CD4-positive, alpha-beta T cell treated with Interleukin-15 for 1 hour (primary cell): ENCODE measurements at places on chromosomes 3 and 15.

- DNase-seq = no peak
These were observed at the start of gene STX19 for GRCh38 chr3:94028093-94028837. TSS of gene STX19 (minus strand) at chr3:94028597. CDS start at chr3:94015269, 13,328 bp downstream.

DNA sequence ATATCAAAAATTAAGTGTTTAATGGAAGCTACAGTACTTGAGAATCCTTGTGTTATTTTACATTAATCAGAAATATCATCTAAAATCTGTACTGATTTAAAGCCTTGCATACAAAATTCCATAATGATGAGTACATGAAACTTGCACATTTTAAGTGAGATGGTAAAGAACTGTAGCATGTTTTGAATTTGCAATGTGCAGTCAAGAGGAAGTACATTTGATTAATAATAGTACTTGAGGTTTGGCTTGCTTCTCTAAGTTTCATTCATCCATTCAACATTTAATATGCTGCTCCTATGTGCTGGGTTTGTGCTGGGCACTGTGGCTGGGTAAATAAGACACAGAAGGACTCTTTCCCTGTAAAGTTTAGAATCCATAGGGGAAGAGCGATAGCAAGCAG is 332.3 kb downstream of the CNTN3 start:
- DNase-seq = no peak

DNA sequence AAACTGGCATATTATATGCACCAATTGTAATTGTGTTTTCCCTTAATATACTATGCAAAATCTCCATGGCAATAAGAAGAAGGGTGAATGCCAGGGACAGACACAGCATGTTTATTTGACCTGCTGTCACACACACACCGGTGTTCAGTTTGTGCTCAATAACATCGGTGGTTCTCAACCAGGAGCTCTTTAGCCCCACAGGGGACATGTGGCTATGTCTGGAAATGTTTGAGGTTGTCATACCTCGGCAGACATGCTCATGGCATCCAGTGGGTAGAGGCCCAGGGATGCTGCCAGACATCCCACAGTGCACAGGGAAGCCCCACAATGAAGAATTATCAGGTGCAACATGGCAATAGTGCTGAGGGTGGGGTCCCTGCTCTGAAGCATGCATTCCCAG is 38.2 kb downstream of the GLB1 start:
- no peak for DNase-seq

GRCh38 chr3:12268049-12268735 is 20.7 kb upstream of the PPARG start:
- no peak for DNase-seq

DNA sequence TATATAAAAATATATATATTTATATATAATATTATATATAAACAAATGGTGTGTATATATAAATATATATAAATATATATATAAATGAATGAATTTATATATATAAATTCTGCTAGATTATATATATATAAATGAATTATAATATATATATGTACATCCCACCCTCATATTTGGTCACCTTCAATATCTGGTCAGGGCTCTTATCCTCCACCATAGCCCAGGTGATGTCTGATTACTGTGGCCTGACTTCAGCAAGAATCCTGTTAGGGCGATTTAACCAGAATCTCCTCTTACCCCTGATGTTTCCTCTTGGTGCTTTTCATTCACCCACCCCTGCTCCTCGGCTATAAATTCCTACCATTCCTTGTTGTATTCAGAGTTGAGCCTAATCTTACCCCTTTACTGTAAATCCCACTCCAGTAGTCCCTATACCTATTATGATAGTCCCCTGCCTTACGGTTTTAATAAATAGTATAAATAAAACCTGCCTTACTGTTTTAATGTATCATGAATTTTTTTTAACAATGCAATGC is 439.6 kb downstream of the PLOD2 start:
- DNase-seq = no peak

GRCh38 chr3:119376758-119377157 is 82.6 kb downstream of the ARHGAP31 start:
- no peak for DNase-seq

DNA sequence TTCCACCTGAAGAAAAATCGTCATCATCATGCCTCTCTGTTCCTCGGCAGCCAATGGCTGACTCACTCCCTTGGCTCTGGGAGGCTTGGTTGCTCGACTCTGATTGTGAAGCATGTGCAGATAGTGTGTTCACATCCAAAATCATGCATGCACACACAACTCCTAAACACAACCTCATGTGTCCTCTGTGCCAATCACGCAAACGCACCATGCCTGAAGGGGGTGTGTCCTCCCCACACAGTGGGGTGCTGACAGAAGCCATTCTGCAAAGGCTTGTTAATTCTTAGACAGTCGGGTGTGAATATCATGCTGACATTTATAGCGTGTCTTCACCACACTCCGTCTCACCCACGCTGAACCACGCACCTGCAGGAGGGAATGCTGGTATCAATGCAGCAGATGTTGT is 11.4 kb upstream of the CCDC174 start:
- DNase-seq = no peak

DNA sequence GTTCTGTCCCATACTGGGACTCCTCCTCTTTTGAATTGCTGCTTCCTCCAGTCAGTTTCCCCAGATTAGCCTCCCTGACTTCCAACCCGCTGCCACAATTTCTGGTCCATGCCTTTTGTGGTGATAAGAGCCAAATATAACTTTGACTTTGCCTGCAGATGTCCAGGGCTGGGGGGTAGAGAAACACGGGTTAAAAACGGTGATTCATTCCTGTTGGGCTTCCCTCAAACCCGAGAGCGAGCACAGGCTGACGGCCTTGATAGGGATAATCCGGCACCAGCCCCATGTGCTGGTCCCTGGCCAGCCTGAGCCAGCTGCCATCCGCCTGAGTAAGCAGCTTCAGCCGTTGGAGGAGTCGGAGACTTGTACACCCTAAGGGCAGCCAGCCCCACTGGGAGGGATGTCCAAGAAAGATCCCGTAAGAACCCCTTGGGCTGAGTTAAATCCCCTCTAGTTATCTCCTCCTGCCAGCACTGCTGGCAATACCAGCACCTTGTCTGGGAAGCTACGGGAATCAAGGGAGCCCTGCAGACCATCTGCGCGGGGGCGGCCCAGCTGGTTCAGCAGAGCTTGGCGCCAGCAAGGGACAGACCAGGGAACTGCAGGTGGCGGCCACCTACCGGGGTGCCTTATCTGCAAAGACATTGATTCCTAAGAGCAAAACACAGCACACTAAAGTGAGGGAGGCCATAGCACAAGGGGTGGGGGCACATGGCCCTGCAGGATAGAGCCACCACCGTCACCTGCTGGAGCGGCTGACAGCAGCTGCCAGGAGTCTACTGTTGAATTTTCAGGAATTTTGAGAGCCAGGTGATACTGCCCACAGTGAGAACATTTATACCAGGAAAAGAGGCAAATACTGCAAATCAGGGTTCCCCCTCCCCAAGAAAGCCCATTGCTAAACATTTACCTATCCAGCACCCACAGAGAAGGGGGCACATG is 18.1 kb downstream of the CSPG4 start:
- DNase-seq = no peak

GRCh38 chr15:65857718-65858402 is 11.4 kb upstream of the RAB11A start:
- no peak for DNase-seq

GRCh38 chr3:142981108-142981507 is 17.6 kb upstream of the PAQR9 start:
- DNase-seq = no peak

DNA sequence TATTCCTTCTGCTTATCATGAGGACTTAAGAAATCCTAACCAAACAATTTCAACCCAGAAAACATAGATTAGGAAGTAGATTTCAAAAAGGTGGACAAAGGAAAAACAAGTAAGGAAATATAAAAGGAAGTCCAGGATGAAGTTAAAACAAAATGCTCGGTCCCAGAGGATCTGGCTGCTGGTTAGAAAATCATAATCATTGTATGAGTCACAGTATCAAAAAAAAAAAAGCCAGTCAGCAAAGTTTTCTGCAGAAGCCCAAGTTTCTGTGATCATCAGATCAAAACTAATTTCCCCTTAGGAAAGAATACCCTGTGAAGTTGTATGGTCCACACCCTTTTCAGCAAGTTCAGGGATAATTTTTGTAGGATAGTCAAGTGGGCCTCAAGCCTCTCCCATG is 43.0 kb upstream of the LRTM1 start:
- DNase-seq = no peak

DNA sequence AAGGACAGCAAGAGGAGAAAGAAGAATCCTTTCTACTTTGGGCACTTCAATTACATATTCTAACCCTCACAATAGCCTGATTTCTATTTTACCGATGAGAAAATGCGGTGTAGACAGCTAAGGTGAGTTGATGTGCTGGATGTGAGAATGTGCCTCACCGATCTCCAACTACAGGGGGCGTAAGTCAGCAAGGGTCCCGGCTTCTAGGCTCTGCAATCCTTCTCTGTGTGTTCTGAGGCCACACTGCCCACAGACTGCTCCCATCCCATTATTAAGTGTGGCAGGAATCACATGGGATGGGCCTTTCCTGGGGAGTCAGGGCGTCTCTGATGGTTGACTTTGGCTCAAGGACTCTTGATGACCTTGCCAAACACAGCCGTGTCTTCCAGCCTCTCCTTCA is 23.6 kb upstream of the RPL35A start:
- no peak for DNase-seq

DNA sequence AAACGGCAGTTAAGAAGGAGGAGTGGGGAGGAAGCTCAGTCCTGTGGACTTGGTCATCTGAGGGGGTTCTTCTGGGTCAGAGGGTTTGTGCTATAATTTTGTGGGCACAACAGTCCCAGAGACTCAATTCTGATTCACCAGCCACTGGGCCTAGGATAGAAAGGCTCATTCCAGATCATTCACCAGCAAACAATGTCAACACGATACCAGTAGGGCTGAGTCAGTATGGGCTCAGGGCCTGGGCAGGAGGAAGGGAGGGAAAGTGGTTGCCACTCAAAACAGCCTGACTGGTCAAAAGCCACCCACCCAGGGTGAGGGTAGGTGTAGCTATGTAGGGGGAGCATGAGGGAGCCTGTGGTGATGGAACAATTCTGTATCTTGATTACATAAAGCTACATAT is 86.9 kb upstream of the MEX3B start:
- no peak for DNase-seq

DNA sequence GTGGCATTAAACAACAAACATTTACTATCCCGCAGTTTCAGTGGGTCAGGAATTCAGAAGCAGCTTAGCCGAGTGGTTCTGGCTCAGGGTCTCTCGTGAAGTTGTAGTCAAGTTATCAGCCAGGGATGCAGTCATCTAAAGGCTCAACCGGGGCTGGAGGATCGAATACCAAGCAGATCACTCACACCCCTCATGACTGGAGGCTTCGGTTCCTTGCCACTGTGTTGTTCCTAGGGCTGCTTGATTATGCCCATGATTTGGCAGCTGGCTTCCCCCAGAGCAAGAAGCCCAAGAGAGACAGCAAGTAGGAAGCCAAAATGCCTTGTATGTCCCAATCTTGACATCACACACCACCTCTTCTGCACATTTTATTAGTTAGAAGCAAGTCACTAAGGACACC is 33.9 kb upstream of the CDCP1 start:
- no peak for DNase-seq

DNA sequence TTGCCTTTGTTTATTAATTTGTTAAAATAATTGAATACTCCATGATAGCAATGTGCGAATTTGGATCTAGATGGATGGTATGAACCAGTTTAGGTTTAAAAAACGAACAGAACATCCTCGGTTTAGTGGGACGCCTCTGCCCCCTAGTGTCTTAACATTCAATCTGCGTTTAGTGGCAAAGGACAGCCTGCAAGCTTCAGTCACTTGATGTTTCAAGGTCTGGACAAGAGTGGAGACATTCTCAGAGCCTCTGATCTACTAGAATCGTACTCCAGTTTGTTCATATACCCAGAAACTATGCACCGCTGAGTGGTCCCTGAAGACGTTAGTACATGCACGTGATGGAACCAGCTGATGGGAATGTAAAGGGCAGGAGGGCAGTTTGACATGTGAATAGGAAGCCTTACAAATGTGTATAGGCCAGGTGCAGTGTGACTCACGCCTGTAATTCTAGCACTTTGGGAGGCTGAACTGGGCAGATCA is 17.8 kb upstream of the ATP13A4 start:
- DNase-seq = peak; percentile 30

GRCh38 chr3:17551333-17551732 is 191.1 kb downstream of the TBC1D5 start:
- no peak for DNase-seq

GRCh38 chr15:88901508-88902220 is 6.3 kb upstream of the HAPLN3 start:
- no peak for DNase-seq

DNA sequence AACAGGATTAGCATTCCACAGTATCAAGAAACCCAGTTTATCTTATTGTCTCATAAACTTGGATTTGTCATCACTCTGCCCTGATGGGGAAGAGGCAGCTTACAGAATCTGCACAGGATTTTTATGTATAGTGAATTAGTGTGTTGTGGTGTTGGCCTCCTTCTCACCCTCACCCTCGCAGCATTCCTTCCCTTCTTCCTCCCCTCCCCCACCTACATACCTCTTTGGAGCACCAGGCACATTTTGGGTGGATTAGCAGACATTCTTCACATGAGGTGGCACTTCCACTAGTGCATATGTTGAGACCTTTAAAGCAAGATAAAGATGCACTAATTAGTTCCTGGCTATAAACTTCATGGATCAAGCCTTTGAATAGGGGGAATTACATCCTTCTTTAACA is 13.9 kb downstream of the ITGB5 start:
- no peak for DNase-seq

DNA sequence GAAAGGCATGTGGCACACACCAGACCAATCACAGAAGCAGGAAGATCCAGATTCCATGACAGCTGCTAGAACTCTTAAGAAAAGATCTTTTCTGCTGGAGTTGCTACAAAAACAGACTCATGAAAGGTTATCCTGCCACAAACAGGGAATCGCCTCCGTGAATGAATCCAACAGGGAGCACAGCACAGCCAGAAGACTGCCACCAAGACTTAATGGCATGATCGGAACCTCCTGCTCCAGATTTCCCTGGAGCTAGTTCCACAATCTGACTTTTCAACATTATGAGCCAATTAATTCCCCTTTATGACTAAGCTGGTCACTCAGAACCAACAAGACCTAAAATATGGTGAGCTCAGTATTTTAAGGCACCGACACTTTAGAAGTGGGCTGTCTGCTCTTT is 232.5 kb downstream of the FOXP1 start:
- DNase-seq = no peak

GRCh38 chr15:89664441-89665350 is 9.4 kb upstream of the KIF7 start:
- no peak for DNase-seq
